CD4-positive, alpha-beta memory T cell (primary cell): ENCODE measurements at places on chromosomes 1 and 21. TPM values are rescaled to one million over a fixed set of nuclear protein-coding genes. Genes with fewer than 3 reads are reported as not detected.

DNA sequence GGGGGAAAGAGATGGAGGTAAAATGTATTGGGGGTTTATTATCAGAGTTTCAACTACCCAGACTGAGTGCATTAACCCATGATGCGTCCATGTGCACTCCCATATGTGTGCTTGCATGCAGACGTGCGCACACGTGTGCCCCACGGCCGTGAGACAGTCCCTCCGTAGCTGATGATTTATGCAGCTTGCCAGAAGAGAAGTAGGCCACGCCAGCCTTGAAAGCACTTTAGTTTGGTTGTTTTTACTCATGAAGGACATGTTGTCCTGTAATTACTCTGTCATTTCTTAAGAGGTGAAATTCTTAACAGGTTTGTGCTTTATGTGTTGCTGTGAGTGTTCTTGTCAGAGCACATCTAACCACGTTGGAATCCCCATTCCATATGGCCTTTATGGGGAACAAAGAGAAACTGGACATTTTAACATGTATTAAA is 467.8 kb downstream of the LMO4 start:
- no peak overlapping the region for H3K4me3 ChIP-seq
- no peak overlapping the region for H3K27ac ChIP-seq
- DNase-seq = no peak
- H3K36me3 ChIP-seq = no peaks in the 10 kb centered on the region
- H3K4me1 ChIP-seq = no peaks in the 10 kb centered on the region
- H3K27me3 ChIP-seq = no peaks in the 10 kb centered on the region

DHRS3 gene
- 91.8 TPM for total RNA-seq

DNA sequence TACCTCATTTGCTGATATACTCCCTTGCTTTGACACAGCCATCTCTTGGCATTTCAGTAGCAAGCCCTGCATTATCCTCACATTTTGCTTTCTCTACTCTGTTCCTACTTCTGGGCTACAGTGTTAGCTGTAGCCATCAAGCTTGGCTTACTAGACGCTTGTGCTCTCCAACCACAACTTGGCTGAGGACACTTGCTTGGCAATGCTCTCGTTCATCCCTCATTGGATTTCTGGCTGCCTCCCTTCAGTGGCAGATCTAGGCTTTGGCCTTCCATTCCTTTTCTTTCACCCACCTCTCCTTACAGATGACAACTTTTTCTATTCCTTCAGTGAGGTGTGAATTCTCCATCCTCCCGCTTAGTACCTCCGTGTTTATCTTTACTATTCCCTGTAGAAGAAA is 428.7 kb upstream of the LRRC7 start:
- no peak for DNase-seq
- no peak overlapping the region for H3K4me3 ChIP-seq
- H3K27me3 ChIP-seq = no peaks in the 10 kb centered on the region
- H3K36me3 ChIP-seq = no peaks in the 10 kb centered on the region

DNA sequence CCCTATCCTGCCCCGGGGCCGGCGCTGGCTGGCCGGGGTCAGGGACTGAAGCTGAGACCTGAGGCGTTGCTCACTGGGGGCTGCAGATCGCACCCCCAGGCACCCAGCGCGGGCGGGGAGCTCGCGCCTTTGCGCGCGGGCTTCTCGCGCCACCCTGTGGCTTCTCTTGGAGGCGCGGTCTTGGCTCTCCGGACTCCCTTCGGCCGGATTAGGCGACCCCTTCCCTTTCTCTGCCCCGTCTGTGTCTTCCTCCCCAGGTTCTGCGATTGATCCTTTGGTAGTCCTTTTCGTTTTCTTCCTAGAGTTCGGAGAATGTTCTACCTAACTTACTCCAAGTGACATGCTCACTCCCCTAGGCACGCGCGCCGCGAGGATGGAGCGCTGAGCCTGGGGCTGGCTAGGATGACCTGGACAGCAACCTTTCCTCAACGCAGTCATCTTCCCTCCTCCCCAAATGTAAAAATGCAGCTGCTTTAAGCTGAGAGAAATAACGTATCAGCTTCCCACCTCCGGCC is 495 bp upstream of the NTRK1 start:
- peaks cover 16% of the 10 kb centered on the region for H3K27me3 ChIP-seq
- peak overlapping the region; percentile 63 for H3K4me3 ChIP-seq
- peak; percentile 53 for DNase-seq
- no peaks in the 10 kb centered on the region for H3K36me3 ChIP-seq

DNA sequence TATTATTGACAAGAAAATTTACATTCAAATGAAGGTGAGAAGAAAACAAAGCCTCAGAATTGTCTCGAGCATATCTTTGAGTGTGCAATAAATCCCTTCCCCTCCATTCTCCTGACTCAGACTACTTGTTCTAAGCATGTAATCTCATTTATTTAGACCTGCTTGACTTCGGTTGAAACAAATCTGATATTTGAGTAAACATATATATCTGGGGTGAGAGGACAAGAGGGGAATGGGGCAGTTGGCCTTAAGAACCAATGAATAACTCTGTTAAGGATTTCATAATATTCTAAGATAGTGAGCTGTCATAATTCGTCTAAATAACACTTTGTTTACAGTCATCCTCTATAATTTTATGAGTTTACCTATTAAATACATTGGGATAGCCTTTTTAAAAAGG is 142.7 kb downstream of the SIPA1L2 start:
- no peaks in the 10 kb centered on the region for H3K36me3 ChIP-seq
- no peak for DNase-seq
- no peak overlapping the region for H3K4me3 ChIP-seq
- H3K27me3 ChIP-seq = no peaks in the 10 kb centered on the region

TXNIP gene
- 933 TPM for total RNA-seq

- no peaks in the 10 kb centered on the region for H3K36me3 ChIP-seq
- H3K27ac ChIP-seq = no peak overlapping the region
- H3K4me3 ChIP-seq = no peak overlapping the region
- no peak for DNase-seq
Measured at GRCh38 chr1:40876891-40877290, 14.7 kb upstream of the CITED4 start.

DNA sequence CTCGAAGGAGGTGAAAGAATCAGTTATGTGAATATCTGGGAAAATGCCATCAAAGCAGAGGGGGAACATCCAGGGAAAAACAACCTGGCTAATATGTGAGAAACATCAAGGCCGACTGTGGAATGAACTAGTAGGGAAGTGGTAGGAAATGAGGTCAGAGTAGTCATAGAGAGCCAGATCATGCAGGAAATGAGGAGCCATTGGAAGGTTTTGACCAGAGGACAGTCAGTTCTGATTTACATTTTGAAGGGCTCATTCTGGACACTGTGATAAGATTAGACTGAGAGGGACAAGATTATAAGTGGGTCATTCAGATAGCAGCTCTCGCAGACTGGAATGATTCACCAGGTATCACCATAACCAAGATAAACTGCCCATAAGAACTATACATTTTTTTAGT is 63.7 kb downstream of the SYT14 start:
- DNase-seq = no peak
- H3K27me3 ChIP-seq = no peaks in the 10 kb centered on the region
- no peak overlapping the region for H3K27ac ChIP-seq
- H3K36me3 ChIP-seq = no peaks in the 10 kb centered on the region
- H3K4me1 ChIP-seq = no peaks in the 10 kb centered on the region
